ENCODE measurements at places on chromosomes 5 and 9.

GRCh38 chr5:67297376-67297775 lies 100.8 kb upstream of the CD180 start:
- no peak for DNase-seq

- DNase-seq: no peak
These were observed 1318.3 kb upstream of the DMAC1 start for GRCh38 chr9:9117866-9118265.

DNA sequence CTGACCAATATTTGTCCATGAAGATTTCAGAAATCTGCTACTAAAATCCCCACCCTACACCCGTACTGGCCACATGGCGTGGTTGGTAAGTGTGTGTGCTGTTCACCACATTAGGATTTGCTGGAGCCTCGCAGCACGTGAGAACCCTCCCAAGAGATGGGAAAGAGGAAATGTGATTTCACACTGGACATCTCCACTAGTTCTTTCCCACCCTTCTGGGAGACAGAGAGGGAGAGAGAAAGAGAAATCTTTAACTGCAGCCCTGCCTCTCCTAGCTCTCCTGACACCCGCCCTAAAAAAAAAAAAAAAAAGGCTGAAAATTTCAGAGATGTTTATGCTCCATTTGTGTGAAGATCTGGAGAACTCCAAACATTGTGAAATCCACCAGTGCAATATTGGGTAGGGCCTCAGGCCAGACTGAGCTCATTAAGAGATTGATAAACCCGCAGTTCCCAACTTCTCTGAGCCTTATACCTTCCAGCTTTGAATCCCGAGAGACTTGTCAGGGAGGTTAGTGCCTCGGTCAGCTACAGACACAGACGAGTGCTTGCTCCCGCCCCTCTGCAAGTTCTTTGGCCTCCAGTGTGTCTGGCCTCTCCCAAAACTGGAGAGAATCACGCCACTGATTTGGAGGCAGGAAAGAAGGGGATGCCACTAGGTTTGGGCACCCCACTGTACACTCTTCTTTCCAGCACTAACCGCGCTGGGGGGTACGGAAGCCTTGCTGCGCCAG lies 1.9 kb downstream of the SPRY4 start:
- no peak for DNase-seq

- DNase-seq: no peak
These were observed 76.7 kb upstream of the CCNG1 start for GRCh38 chr5:163360656-163361055.

DNA sequence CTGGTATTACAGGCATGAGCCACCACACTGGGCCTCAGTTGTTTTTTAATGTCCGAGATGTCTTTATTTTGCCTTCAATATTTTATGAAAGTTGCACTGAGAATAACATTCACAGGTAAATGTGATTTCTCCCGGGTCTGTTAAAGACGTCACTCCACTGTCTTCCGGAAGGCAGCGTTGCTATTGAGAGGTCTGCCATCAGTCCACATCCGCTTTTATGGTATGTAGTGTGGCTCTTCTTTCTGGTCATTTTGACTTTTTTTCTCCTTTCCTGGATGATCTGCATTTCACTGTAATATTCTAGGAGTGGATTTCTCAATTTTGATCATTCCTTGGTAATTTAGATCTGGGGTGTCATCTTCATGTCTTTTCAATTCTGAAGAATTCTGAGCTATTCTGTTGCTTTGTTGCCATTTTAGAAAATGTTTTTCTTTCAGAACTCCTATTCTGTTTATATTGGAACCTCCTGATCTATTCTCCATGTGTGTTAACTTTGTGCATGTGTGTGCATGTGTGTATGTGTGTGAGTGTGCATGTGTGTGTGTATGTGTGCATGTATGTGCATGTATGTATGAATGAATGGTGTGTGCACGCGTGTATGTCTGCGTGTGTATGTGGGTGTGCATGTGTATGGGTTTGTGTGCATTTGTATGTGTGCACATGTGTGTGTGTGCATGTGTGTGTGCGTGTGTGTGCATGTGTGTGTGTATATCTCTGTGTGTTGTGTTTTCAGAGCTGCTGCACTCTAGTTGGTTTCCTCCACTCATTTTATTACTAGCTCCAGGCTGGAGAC lies 1.9 kb upstream of the LCN1 start:
- DNase-seq: no peak

- no peak for DNase-seq
These were observed 191.0 kb upstream of the S1PR3 start for GRCh38 chr9:88800329-88800682.

DNA sequence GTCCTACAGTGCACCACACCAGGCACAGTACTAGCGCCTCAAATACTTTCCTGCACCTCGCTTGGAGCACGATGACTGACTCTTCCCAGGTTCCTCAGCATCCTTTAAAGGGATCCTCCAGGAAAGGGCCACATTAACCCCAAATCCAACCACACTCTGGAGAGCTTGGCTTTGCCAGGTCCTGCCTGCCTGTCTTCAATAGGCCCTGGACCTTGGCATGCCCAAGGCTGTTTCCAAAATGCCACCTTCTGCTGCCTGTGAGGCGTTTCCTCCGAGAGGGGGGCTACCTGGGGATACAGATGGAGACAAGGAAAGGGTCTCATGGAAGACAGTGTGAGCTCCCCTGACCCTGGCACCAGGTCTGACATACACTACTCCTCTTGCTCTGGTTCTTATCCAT lies 169.9 kb downstream of the DAB2IP start:
- no peak for DNase-seq

DNA sequence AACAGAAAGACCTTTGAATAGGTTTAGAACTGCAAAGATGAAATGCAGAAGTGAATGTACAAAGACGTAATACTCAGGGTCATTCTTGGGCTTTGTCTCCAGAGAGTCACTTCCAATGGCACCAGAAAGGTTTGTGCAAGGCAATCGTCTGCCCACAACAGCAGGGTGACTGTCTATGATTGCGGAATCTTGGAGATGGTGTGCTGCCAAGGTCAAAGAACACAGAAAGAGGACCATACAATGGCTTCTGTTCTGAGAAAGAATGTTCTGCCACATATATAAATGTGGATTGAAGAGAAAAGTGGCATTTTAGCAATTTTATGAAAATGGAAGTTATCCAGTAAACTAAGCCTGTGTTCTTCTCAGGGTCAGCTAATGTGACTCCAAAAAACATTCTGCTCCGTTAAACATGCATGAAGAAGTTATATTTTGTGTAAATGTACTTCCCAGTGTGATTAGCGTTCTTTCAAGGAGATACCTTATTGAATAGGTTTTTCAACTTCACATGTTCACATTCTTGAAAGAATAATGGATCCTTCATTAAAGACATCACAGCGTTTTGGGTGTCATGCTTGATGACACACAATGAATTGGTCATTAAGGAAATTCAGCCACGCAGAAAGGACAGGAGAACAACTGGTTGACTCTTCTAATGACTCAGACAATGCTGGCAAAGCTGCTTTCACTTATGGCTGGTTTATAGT lies 73.4 kb upstream of the CDH6 start:
- DNase-seq: no peak

DNA sequence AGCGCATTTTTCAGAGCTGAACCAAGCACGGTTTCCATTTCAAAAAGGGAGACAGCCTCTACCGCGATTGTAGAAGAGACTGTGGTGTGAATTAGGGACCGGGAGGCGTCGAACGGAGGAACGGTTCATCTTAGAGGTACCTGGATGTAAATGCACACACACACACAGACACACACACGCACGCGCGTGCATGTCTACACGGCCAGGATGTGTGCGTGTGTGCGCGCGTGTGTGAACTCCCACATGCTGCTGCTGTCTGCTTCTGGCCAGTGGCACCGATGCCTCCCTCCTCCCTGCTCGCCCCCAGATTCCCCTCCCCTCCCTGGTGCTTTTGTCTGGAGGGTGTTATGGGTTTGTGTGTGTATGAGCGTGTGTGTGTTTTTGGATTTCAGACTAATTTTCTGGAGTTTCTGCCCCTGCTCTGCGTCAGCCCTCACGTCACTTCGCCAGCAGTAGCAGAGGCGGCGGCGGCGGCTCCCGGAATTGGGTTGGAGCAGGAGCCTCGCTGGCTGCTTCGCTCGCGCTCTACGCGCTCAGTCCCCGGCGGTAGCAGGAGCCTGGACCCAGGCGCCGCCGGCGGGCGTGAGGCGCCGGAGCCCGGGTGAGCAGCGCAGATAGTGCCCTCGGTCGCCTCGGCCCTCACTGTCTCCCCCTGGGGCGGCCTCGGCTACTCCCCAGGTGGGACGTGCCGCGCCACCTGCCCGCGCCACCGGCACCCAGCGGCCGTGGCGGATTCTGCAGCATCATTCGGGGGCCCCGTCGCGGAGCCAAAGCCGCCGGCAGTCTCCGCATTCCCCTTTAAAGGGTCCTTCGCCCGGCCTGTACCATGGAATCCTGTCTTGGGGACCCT lies at the start of gene NTRK2:
Gene NTRK2 (plus strand): TSS at position 442 of the 850 bp plus-strand sequence. CDS start 1,020 bp downstream, outside the sequence.
- DNase-seq: no peak

DNA sequence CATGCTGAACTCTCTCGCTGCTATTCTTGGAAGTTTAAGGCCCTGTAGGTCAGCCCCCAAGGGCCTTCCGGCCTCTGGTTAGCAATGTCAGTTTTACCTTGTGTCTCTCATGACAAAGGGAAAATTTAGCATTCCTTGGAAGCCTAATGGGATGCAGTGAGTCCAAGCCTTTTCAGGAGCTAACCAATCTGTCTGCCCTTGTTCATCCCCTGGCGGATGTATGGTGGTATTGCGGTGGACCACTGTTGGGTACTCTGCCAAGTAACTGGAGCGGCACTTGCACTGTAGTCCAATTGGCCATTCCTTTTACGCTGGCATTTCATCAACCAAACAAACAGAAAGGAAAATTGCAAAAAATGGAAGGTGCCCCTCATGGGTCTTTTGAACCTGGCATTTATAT lies 318.4 kb upstream of the NMUR2 start:
- DNase-seq: no peak

GRCh38 chr9:2502760-2503159 lies 118.8 kb upstream of the VLDLR start:
- DNase-seq: no peak

GRCh38 chr9:17291766-17292165 lies 156.9 kb downstream of the CNTLN start:
- no peak for DNase-seq

- no peak for DNase-seq
These were observed 26.6 kb upstream of the CRB2 start for GRCh38 chr9:123329329-123329955.

DNA sequence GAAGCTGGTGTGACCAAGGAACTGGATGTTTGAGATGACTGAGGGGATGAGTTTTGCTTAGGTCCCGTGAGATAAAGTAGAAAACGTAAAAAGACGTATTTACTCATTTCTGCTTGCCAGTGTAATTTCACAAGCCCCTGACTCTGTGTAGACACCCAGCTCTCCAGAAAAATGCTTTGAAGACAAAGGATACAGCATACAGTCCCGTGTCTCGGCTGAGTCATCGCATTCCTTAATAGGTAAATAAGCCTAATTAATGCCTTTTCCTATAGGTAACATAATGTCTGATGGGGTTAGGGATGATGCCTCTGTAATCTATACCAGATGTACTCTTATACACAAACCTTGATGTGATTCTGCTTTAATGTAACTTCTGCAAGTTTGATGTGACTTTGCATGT lies 20.2 kb downstream of the S100Z start:
- no peak for DNase-seq

DNA sequence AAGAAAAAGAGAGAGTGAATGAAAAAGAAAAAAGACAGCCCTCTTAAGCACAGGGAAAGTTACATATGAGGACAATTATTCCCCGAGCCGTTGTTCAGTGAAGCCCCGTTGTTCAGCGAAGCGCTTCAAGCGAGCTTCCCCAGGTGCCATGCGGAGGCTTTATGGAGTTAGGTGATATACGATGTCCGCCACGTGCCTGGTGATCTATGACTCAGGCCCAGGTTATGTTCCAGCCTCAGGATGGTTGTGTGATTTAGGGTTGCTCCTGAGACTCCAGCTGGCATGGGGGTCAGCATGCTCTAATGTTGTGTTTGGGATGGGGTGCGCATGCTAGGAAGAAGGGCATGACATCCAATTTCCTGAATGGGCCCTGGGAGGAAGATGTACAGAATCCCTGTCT lies 365.6 kb downstream of the CDK5RAP2 start:
- no peak for DNase-seq

DNA sequence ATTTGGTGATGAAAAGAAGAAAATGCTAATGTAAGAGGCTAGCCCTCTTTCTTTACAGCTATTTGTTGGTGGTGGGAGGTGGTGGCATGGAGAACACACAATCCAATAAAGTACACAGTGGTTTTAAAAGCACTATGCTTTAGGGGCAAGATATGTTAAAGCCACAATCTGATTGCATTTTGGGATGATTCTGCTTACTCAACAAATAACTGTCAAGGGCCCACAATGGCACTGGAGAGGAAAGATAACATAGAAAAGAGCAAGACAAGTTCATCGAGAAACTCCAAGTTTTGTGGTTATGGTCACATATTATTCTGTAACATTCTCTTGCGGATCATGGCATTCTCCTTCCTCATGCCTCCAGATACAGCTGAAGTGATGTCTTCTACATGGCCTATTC lies 38.8 kb downstream of the OTP start:
- no peak for DNase-seq

- DNase-seq: no peak
These were observed 210.1 kb upstream of the MVB12B start for GRCh38 chr9:126116351-126117157.

DNA sequence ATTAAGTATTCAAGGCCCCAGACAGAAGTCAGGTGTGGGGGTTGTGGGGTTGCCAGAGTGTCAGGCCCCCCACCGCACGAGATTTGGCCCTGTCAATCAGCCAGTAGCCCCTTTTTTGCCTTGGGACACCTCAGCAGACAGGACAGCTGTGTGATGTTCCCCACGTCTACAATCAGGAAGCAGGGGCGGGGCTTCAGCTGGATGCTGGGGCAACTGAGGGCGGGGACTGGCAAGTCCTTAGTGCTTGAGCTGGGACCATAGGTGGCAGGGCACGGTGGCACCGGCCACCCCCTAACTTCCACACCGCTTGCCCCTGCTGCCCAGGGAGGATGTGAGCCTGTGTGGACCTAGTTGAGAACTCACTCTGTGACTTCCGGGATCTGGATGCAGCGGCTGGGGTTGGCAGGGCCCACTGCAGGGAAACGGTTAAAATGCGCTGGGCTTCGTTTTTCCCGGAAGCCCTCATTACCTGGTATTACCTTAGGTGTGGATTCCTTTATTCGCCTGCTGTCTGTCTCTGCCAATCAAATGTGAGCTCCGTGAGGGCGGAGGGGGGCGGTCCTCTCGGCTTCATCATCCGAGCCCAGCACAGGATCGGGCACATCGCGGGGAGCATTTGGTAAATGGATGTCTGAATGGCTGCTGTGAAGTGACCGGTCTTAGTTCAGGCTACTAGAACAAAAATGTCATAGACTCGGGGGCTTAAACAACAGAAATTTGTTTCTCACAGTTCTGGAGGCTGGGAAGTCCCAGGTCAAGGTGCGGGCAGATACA lies 7.5 kb upstream of the GTF3C5 start:
- DNase-seq: no peak

DNA sequence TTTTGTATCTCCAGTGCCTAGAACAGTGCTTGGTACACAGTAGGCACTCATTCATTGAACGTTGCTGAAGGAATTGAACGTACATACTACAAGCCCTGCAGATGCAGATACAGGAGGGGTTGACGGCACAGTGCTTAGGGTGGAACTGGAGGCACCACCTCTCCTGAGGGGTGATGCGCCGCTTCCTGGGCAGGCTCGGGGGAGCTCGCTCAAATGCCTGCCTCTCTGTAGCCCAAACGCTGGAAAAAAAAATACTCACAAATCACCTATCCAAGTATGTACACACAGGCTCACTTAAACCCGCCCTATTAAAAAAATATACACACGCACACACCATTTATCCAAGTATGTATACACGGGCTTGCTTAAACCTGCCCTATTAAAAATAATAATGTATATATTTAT lies 536 bp upstream of the COMMD10 start:
- DNase-seq: no peak

- DNase-seq: no peak
These were observed 52.5 kb downstream of the HRH2 start for GRCh38 chr5:175710326-175710725.

GRCh38 chr5:74141053-74141452 lies 499.5 kb downstream of the ENC1 start:
- DNase-seq: no peak
